GM23338 (cell line): ENCODE measurements at places on chromosomes 13 and 19. TPM values are rescaled to one million over a fixed set of nuclear protein-coding genes. Genes with fewer than 3 reads are reported as not detected.

The CACNG7 gene
- total RNA-seq, result 15.6 and 17.9 TPM in 2 replicates

The SH2D3A gene
- 25.6 and 38.4 TPM in 2 replicates for total RNA-seq

GRCh38 chr13:49840266-49840665 is 47.8 kb upstream of the KPNA3 start:
- DNase-seq, result peak; percentile 8

DNA sequence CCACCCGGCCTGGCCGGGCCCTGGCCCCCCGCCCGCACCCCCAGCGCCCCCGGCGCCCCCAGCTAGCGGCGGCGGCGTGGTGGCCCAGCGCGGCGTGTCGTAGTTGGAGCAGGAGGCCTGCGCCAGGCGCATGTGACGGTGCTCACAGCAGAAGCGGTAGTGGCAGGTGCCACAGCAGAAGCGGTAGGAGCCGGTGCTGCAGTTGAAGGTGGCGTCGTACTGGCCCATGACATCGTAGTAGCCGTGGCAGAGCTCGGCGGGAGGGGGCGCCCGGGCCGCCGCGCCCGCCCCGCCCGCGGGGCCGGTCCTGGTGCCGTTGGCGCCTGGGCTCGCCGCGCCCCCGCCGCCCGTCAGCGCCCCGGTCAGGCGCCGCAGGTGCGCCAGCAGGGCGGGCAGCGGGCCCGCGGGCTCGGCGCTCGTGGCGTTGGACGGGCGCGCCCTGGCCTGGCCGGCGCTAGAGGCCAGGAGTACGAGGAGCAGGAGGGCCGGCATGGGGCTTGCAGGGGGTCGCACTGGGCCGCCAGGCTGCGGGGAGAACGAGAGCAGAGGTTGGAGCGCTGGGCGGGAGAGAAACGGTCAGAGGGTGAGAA is 633 bp downstream of the SHISA7 start:
- peak; percentile 62 for DNase-seq

- DNase-seq, result no peak
Measured at GRCh38 chr13:45899406-45899805, 47.9 kb upstream of the SIAH3 start.

GRCh38 chr13:85806553-85807175 is 7.4 kb upstream of the SLITRK6 start:
- peak; percentile 82 for DNase-seq

GRCh38 chr19:35273686-35274259 is 5.0 kb downstream of the USF2 start:
- no peak for DNase-seq

The VSTM1 gene
- total RNA-seq, result not detected in 2 replicates

The PTH2 gene
- not detected in 2 replicates for total RNA-seq

- no peak for DNase-seq
Measured at GRCh38 chr13:101697745-101698144, 245.3 kb downstream of the ITGBL1 start.

DNA sequence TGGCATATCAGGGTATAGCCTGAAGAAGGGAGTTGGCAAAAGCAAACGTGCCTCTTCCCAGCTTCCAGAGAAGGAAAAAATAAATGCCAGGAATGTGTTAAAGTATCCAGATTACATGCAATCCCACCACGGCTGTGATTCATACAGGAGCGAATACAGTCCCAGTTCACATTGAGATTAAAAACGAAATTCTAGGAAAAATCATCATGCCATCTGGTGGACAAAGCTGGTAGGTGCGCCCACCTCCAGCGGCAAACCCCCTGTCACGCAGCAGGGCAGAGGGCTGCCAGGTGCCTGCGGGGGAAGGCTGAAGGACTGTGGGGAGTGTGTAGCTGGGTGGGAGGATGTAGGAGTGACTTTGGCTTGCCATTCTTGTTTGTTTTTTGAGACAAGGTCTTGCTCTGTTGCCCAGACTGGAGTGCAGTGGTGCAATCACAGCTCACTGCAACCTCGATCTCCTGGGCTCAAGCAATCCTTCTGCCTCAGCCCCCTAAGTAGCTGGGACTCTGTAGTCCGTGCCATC is 6.4 kb upstream of the DMWD start:
- DNase-seq, result peak; percentile 78

GRCh38 chr19:10583036-10583776 is 3.9 kb downstream of the AP1M2 start:
- peak; percentile 27 for DNase-seq

The RAB8A gene
- total RNA-seq, result 49.7 and 59.5 TPM in 2 replicates

DNA sequence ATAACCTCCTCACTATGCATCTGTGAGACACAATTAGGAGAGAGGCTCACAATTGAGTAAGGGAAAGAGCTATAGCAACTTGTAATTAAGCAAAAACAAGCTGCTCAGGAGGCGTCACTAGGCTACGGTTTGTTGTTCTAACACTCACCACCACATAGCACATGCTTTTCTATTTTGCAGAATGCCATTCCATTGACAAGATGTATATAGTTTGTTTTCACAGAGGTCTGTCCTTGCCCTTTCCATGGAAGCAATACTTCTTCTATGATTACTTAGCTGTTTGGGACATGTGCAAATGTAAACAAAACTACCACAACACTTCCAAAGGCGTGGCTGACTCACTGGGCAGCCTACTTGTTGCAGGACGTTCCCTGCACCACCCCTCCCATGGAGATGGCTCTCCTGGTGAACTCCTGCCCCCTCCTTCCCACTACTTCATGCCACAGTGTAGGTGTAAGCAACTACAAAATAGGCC is 33.9 kb upstream of the FAM216B start:
- DNase-seq, result no peak

GRCh38 chr13:59408738-59409137 is 755.0 kb downstream of the DIAPH3 start:
- no peak for DNase-seq

DNA sequence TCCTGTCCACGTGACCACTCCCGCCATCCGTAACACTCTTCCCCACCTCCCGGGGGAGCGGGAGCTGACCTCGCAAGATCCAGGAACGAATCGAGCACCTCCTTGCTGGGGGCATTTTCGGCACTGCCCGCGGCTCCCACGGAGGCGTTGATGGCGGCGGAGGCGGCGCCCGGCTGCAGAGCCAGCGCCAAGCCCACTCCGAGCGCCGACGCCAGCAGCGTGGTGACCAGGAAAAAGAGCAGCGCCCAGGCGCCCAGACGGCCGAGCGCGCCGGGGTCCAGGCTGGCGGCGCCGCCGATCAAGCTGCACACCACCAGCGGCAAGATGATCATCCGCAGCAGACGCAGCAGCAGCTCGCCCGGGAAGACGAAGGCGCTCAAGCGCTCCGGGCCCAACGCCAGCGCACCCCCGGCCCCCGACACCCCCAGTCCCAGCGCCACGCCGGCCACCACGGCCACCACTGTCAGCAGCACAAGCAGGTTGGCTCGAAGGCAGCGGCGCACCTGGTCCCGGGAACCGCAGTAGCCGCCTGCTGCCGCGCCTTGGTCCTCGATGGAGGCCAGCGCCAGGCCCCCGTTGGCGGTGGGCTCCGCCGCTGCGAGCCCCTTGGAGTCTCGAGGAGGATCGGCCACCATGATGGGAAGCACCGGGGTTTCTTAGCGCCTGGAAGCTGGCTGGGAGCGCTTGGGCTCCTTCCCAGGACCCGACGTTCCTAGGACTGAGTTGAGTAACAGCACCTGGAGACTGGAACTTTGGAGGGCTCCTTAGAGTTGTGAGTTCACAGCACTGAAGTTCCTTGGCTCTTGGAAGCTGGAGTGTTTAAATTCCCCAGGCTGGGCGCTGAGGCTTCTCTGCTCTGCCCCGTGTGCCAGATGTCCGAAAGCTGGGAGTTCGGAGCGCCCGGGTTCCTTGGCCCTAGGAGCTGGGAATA is 798 bp downstream of the SLC1A5 start:
- peak; percentile 65 for DNase-seq

The FAM83E gene
- total RNA-seq, result 2.3 and 4.5 TPM in 2 replicates

The FGF21 gene
- total RNA-seq, result 1.3 TPM in 1 of 2 replicates, not detected in the other

GRCh38 chr13:77184455-77184854 is 142.4 kb downstream of the MYCBP2 start:
- DNase-seq, result no peak

- peak; percentile 90 for DNase-seq
Measured at GRCh38 chr19:18683109-18683957, at the start of gene CRTC1. CRTC1 (plus strand) TSS chr19:18683680; CDS start chr19:18683703, 23 bp downstream.
